Fibroblast of gingiva (primary cell): ENCODE measurements at places on chromosomes 5 and 9.

- DNase-seq: no peak
These were observed 11.1 kb downstream of the LCP2 start for GRCh38 chr5:170286386-170286925.

DNA sequence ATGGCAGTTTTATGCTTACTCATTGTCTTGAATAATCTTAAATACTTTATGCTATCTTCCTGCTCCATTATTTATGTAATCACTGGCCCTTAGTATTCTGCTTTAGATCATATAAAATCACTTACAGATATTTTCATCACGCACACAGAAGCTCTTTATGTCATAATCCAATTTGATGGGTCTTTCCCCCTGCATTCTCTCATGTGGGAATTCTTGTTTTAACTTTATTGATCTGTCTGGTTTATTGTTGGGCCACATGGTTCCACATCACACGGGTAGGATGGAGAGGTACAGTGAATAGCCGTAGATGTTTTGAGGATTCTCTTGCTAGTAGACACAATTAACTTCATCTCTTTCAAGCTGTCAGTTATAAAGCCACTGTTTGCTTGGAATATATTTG is 27.0 kb downstream of the PLPPR1 start:
- no peak for DNase-seq

DNA sequence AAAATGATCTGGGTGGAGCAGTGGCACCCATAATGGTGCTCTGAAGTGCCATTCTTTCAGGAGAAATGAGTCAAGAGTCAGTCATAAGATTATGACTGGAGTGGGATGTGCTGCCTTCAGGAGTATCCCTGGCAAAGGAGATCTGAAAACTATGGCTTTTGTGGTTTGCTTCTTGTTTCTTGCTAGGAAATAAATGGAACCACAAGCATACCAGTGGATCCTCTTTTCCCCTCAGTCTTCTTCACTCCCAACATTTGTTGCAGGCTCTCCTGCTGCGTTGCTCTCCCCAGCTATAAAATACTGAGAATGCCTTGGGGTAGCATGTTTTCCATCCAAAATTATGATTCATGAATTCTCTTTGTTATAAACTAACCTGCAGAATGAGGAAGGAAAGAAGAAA is 199.1 kb downstream of the NNT start:
- DNase-seq: peak; percentile 92

DNA sequence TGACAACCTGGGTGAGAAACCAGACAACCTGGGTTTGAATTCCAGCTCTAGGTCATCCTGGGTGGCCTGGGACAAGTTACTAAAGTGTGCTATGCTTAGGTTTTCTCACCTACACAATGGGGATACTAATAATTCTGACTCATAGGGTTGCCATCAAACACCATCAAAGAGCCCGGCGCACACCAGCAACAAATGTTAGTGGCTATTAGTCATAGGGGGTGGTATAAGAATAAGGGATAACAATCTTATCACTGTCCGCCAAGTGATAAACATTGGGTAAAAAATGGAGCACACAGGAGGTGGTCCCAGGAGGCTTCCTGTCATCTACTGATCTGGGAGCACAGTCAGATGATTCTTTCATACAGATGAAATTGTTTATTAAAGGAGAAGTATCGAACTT is 61.4 kb upstream of the AFAP1L1 start:
- no peak for DNase-seq
